ENCODE measurements at places on chromosomes 13 and 19.

- DNase-seq: no peak
These were observed 6.5 kb upstream of the FKRP start for GRCh38 chr19:46739290-46739771.

DNA sequence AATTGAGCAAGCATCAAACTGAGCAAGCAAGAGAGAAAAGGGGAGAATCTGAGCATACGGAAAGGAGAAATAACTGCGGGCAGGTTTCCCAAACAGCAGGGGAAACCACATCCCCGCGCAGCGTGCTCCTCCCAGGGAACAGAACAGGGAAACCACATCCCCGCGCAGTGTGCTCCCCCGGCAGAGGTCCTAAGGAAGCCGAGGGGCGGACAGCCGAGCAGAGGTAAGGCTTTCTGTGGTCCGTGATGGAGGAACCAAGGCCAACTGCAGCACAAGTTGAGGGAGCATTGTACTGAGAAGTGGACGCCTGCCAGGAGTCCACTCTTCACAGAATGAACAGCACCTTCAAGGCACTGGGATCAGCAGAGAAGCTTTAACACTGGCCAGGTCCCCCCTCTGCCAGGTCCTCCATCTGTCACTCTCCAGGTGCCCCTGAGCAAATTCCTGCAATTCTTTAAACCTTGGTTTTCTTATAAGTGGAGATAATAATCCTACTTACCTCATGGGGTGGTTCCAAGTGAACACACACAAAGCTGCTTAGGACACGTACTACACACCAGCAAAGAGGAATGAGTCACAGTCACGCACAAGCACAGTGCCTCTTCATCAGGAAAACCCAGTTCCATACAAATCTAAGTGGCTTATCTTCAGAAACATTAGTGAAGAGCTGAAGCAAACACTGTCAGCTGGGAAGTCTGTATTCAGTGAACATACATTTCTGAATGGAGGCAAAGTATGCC lies 23.0 kb upstream of the LAMP1 start:
- no peak for DNase-seq

- DNase-seq: no peak
These were observed 6.6 kb upstream of the CEACAM16 start for GRCh38 chr19:44692379-44692721.

DNA sequence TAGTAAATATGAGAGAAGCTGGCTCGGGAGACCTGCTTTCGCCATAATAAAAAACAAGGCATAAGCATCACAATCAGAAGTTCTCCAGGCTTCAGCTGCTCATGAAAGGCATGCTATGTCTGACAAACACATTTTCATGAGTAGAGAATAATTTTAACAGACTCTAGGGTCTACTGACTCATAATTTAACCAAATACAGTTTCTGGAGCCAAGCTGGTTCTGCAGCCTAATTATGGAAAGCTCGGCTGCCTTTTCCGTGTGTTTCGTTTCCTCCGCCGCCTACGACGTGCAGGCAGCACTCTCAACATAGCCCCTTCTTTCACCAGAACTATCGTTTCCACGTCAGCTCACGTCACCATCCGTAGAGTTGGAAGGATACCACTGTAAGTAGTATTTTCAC lies 5.7 kb downstream of the MCF2L start:
- no peak for DNase-seq

GRCh38 chr19:29841559-29842367 lies 30.0 kb downstream of the CCNE1 start:
- DNase-seq: no peak

DNA sequence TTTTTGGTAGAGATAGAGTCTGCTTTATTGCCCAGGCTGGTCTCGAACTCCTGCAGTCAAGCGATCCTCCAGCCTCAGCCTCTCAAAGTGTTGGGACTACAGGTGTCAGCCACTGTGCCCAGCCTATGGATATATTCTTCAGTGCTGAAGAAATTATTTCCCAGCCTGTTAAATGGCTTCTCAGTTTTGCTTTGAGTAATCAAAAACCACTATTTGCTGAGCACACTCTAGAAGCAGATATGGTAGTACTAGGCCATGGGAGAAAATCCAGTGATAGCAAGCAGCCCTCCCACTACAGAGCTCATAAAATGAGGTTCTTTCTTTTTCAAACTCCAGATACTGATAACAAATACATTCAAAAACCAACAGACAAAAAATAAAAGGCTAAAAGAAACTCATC lies 80.6 kb upstream of the CLDN10 start:
- no peak for DNase-seq

GRCh38 chr13:69274231-69274630 lies 833.4 kb upstream of the ATXN8OS start:
- no peak for DNase-seq

GRCh38 chr19:39130337-39131254 lies 5.0 kb downstream of the PAK4 start:
- no peak for DNase-seq

- no peak for DNase-seq
These were observed 36.2 kb upstream of the TRPC4 start for GRCh38 chr13:37905736-37906135.

DNA sequence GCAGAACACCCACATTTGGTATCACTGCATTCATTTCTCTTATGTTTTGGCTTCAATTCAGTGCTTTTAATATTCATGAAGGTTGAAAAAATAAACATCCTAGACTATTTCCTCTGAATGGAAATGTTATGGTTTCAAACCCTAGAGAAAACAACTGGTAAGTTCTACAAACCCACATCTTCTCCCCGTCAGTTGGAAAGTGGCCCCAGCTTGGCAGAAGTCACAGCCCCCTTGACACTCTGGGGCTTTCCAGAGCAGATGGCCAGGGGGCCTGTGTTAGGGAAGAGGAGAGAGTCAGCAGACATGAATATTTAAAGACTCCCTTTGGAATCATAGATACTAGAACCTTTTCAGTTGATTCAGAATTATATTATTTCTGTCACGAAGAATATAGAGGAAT lies 123.9 kb downstream of the SHISA2 start:
- DNase-seq: no peak

- DNase-seq: no peak
These were observed 39.7 kb downstream of the TPT1 start for GRCh38 chr13:45301263-45301662.

DNA sequence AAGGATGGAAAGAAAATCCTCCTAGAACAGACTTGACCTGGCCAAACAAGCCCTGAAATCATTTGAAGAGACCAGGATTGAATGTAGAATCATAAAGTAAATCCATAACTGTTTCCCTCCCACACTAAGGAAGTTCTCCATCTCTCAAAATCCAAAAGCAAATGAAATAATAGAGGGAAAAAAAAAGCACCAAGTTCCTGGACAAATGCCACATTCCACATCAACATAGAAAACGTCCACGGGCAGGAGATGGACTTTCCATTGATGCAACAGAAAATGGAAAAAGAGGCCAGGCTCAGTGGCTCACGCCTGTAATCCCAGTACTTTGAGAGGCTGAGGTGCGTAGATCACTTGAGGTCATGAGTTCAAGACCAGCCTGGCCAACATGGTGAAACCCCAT lies 56.2 kb downstream of the INSR start:
- no peak for DNase-seq

DNA sequence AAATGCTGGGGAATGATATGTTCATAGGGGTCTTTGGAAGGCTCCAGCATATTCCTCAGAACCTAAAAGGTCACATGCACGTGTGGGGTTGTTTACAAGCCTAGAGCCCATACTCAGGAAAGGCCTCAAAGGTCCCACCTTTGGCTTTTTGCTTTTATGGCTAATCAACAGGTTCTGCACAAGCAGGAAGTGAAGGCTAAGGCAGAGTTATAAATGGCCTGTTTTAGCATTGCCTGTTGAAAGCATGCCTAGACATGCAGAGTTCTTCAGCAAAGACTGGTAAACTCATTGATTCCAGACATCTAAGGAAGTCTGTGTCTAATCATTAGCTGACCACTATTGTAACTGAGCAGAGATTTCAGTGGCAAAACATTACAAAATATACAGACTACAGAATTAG lies 198.3 kb downstream of the KCNRG start:
- no peak for DNase-seq

DNA sequence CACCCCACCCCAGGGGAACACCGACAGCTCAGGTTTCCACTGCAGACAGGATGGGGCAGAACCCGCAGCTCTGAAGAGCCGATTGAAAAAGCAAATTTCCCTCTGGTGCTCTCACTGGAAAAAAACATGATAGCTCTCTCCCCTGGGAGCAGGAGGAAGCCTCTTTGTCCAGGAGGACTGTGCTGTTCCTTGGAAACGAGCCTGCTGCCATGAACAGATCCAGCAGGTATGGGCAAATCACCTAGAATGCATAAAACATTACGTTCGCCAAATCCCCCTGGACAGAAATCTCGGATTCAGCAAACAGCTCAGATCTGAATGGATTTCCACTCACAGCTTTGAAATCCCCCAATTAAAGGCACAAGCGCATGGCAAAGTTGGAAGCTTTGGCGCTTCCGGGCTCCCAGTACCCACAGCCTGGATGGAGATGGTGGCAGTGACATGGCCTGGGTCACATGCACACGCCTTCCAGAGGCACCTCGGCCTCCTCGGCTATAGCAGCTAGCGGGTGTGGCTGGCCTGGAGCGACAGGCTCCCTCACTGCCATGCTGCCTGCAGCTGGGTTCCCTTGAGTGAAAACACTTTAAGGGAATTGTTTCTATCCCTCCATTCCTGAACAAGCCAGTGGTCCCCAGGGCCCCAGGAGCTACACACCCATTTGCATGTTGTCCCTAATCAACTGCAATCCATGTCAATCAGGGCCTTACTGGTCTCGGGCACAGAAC lies 59.1 kb downstream of the CEBPG start:
- DNase-seq: no peak
